ENCODE measurements at places on chromosomes 12 and 14. TPM values are rescaled to one million over a fixed set of nuclear protein-coding genes. Genes with fewer than 3 reads are reported as not detected.

- peaks cover 9% of the 10 kb centered on the region for H3K27me3 ChIP-seq
- no peak overlapping the region for H3K27ac ChIP-seq
- no peak for DNase-seq
Measured at GRCh38 chr12:53696655-53697331, 20.9 kb upstream of the ATP5MC2 start.

DNA sequence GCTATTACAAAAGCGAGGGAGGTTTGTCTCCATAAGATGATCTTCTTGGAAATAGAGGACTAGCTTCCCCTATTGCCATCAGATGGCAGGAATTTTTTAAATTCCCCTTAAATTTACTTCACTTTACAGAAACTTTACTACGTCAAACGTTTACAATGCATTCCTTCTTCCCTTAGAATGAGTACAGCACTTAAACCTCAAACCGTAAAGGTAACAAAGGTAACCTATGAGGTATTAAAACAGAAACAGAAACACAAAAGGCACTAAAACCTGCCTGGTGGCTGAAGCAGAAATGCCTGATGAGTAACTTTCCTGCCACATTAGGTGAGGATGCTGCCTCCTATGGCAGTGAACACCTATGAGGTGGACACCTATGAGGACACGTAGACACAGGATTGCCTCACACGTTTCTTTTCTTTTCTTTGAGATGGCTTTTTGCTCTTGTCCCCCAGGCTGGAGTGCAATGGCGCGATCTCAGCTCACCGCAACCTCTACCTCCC, 25.0 kb downstream of the DIO2 start:
- no peak for DNase-seq
- no peak overlapping the region for H3K4me3 ChIP-seq
- H3K27ac ChIP-seq = no peak overlapping the region
- H3K27me3 ChIP-seq = no peaks in the 10 kb centered on the region
- no peaks in the 10 kb centered on the region for H3K36me3 ChIP-seq
- H3K4me1 ChIP-seq = no peaks in the 10 kb centered on the region

DNA sequence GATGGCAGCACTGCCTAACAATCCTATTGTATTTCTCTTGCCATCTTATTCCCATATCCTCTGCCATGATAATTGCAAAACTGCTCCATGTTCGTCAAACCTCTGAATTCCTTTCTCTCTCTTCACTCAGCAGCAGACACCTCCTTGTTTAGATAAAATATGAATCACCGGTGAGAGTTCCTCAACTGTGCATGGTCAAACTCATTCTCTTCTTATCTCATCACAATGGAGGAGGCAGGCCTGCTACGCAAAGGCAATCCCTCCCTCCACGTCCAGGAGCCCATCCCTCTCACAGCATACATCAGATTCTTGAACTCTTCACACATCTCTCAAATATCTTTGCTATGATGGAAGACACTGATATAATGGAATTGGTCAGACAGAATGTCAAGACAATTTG, 90.1 kb upstream of the DAAM1 start:
- DNase-seq = peak; percentile 40
- H3K4me3 ChIP-seq = no peak overlapping the region
- H3K27ac ChIP-seq = no peak overlapping the region
- H3K27me3 ChIP-seq = no peaks in the 10 kb centered on the region
- no peaks in the 10 kb centered on the region for H3K36me3 ChIP-seq
- peaks cover 9% of the 10 kb centered on the region for H3K4me1 ChIP-seq

PLEKHA5 gene
- 51.3 TPM for total RNA-seq

DNA sequence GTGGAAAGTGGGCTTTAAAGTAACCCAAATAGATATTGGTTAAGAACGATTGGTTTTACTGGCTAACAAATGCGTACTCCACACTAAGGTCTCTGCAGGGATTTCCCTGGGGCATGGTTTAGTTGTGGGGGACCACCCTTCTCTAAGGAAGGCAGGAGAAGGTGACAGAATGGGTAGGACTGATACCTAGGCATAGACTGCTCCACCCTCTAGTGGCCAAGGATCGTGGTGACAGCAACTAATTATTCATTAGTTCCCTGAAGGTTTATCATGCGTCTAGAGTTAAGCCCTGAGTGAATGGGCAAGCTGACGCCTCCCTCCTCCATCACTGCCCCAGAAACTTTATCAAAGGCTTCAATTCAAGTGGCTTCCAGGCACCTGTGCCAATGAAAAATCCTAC, 9.1 kb downstream of the FAM181A start:
- no peaks in the 10 kb centered on the region for H3K27me3 ChIP-seq
- no peak overlapping the region for H3K4me3 ChIP-seq
- no peak for DNase-seq
- no peak overlapping the region for H3K27ac ChIP-seq

DNA sequence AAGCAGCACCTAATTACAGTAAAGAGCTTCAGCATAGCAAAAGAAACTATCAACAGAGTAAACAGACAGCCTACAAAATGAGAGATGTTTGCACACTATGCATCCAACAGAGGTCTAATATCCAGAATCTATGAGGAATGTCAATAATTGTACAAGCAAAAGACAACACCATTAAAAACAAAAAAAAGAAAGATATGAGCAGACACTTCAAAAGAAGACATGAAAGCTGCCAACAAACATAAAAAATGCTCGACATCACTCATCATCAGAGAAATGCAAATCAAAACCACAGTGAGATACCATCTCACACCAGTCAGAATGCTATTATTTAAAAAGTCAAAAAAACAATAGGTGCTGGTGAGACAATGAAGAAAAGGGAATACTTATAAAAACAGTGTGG, 273.1 kb downstream of the TMTC2 start:
- DNase-seq = no peak
- H3K27me3 ChIP-seq = no peaks in the 10 kb centered on the region
- H3K4me1 ChIP-seq = no peaks in the 10 kb centered on the region
- H3K27ac ChIP-seq = no peak overlapping the region
- no peaks in the 10 kb centered on the region for H3K36me3 ChIP-seq
- H3K4me3 ChIP-seq = no peak overlapping the region

DNA sequence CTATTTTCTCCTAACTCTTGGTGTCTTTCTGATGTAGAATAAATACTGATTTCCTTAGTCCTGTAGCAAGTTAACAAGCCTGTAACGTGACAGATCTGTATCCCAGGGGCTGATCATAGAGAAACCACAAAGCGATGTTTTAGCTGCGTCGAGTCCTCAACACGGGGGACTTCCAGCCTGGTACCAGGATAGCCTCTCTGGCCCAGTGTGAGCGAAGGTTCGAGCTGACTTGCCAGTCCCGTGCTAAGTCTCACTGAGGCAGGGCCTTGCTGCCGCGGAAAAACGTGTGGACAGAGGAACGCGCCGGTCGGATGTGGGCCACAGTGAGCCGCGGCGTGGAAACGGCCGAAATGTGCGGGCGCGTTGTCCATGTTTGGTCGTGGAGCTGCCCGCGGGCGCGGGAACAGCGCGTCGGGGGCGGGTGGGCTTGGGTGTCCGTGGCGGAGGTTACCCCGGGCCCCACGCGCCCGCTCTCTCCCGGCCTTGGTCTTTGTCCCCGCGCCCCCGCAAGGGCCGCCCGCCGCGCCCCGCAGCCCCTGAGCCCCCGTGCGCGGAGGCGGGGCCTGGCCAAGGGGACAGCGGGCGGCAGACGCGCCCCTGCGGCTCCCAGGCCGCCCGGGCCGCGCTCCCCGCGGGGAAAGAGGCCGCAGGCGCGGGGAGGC, 531 bp upstream of the EML1 start:
- no peak overlapping the region for H3K4me3 ChIP-seq
- H3K36me3 ChIP-seq = no peaks in the 10 kb centered on the region
- H3K27ac ChIP-seq = no peak overlapping the region
- H3K27me3 ChIP-seq = no peaks in the 10 kb centered on the region

DNA sequence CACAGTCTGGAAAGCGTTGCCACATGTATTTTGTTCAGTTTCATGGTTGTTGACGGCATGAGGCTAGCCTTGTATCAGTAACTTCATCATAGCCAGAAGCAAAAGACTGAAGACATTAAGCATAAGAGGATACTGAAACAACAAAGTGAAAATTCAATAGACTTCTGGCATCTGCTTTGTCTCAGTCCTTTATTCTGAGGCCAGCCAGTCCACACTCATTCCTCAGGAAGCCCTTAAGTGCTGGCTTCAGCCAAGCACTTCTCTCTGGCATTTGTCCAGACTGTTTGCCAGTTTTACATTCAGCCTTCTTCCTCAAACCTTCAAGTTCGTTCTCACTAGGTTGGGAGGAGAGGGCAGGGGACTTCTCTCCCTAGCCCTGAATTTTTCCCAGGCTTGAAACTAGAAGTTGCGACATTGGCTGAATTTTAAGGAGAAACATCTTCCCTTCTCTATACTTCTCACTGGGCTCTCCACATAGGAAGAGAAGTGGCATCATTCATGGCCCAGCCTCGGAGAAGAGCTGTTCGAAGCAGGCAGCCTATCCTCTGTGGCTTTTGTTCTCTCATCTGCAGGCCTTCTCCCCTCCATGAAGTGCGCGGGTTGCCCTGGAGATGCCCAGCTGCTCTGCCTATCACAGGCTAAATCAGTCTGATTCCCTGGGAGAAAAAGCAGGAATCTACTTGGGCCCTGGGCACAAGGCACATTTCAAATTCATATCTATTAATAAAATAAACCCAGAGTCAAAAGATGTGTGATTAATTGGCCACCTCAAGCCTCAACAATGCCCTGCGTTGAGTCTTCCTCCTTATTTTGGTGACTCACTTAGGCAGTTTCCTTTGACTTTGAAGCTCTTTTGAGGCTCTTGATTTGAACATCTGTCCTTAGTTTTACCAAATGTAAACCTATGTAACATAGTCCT, 130.9 kb upstream of the PLEKHA5 start:
- no peaks in the 10 kb centered on the region for H3K36me3 ChIP-seq
- no peak overlapping the region for H3K4me3 ChIP-seq
- H3K4me1 ChIP-seq = peaks cover 11% of the 10 kb centered on the region
- H3K27me3 ChIP-seq = no peaks in the 10 kb centered on the region

- no peak overlapping the region for H3K27ac ChIP-seq
- H3K4me1 ChIP-seq = peaks cover 40% of the 10 kb centered on the region
- no peak for DNase-seq
Measured at GRCh38 chr14:96272777-96273473, 16.9 kb downstream of the BDKRB1 start.

SSPN gene
- total RNA-seq = 14.0 TPM

GYS2 gene
- not detected for total RNA-seq

SLCO1B3 gene
- 32.7 TPM for total RNA-seq

DNA sequence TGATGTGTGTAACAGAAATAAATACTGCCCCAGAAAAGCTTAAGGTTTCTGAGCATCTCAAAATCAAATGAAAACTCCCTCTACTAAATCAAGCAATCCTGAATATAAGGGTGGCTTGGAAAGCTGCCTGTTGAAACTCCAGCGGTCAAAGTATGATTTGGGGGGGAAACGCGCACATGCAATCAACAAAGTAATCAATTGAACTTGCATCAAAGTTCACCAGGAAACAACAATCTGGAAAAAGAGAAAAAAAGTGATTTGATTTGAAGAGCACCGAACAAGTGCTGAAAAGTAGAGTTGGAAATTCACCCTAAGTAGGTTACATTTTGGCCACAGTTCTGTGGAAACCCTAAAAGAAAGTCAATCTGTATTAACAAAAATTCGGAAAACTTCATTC, 700 bp downstream of the CNIH1 start:
- peaks cover 13% of the 10 kb centered on the region for H3K36me3 ChIP-seq
- H3K4me1 ChIP-seq = peaks cover 32% of the 10 kb centered on the region
- peak overlapping the region; percentile 73 for H3K27ac ChIP-seq
- no peak for DNase-seq
- no peaks in the 10 kb centered on the region for H3K27me3 ChIP-seq

DNA sequence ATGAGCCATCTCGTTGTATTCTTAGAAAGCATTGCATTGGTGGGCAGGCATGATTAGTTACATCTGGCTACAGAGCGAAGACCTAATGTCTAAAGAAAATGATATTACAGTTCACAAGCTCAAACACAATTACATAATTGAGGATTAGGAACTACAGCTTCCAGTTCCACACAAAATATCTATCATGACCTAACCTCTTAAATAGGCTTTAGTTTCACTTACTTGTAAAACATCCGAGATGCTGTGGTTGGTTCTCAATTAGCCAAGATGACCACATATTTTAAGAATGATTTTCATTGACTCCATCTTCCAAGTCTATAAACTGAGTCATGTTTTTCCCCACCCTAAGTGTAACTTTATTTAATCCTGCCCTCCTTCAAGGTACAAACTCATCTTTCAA, 69.5 kb downstream of the LRIG3 start:
- H3K27ac ChIP-seq = no peak overlapping the region
- no peaks in the 10 kb centered on the region for H3K36me3 ChIP-seq
- H3K4me1 ChIP-seq = peaks cover 12% of the 10 kb centered on the region

CCDC196 gene
- total RNA-seq = not detected

GRCh38 chr12:5272018-5272785, 159.7 kb upstream of the NTF3 start:
- H3K27ac ChIP-seq = no peak overlapping the region
- H3K27me3 ChIP-seq = peaks cover 41% of the 10 kb centered on the region
- DNase-seq = no peak
- H3K4me3 ChIP-seq = no peak overlapping the region

DNA sequence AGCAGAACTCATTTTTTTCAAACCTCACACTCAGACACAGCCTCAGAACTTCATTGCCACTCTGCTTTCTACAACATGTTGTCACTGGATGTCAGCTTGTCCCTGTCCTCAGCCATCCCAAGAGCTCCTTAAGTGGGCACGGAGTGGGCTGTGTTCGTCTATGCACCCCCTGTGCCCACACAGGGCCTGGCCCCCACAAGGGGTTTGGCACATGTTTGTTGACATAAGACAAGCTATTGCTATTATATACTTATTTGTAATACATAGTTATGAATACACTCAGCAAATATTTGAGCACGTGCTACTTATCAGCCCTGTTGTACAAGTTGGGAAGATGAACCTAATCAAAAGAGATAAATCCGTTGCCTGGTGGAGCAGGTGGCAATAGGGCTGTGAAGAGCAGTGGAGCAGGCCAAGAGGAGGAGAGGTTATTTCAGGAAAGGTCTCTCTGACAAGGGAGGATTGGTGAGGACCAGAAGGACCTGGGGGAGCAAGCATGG, 4.3 kb upstream of the BDKRB1 start:
- no peaks in the 10 kb centered on the region for H3K36me3 ChIP-seq
- no peak overlapping the region for H3K4me3 ChIP-seq
- H3K27me3 ChIP-seq = no peaks in the 10 kb centered on the region

SPX gene
- total RNA-seq = not detected

KCNC2 gene
- not detected for total RNA-seq

DNA sequence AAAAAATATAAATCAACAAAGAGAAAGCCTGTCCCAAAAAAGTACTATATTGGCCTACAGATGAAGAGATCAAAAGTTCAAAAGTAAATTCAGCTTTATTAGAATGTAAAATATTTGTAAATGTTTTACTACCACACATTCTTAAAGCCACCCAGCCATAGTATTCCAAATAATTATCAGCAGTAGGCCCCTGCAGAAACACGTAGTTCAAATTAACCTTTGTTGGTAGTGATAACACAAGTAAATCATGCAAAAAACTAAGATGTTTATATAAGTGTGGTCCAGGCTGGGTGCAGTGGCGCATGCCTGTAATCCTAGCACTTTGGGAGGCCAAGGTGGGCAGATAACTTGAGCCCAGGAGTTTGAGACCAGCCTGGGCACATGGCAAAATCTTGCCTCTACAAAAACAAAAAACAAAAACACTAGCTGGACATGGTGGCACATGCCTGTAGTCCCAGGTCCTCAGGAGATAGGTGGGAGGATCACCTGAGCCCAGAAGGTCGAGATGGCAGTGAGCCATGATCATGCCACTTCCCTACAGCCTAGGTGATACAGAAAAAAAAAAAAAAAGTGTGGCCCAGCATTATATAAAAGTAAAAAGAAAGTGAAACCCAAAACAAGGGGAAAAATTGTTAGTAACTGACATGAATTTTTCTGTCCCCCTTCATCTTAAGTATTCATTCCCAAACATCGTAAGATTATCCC, 17.9 kb downstream of the SPTLC2 start:
- H3K27me3 ChIP-seq = no peaks in the 10 kb centered on the region
- H3K36me3 ChIP-seq = peaks cover 28% of the 10 kb centered on the region
- no peak overlapping the region for H3K4me3 ChIP-seq
